ENCODE measurements at places on chromosomes 2 and 18.
A peak's percentile ranks its signal among the peaks of the same experiment; 100 is the strongest.

DNA sequence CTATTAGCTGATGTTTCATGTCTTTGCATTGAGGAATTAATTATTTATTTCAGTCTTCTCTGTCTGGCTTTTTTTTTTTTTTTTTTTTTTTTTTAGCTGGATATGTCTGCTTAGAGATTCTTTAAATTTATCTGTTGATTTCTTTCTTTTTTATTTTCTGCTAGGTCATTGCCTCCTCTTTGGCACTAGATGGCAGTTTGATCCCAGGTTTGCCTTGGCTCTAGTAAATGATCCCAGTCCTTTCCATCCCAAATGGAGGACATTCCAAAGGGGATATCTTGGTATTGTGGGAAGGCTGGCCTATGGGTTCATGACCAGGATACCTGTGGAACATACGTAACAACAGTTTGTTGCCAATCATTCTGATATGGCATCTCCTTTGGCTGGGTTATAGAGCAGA is 339.5 kb upstream of the GCFC2 start:
- no peak for DNase-seq

DNA sequence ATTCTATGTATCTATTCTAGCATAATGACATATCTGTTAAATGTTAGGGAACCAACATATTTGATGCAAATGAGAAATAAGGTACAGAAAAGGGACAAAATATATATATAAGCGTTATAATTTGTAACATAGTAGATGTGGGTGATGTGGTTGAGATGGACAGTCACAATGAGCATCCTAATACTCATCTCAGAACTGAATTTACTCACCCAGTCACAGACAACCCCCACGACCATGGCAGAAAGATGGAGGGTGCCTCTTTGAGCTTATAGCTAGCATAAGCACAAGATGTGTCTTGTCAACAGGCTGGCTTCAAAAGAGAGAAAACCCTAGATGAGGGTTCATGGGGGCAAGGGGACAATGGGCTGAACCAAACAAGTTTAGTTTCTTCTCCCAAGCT is 9.1 kb upstream of the DSG3 start:
- DNase-seq, result no peak

- DNase-seq, result no peak
Observed at GRCh38 chr2:45845566-45845965, 194.1 kb downstream of the PRKCE start.

DNA sequence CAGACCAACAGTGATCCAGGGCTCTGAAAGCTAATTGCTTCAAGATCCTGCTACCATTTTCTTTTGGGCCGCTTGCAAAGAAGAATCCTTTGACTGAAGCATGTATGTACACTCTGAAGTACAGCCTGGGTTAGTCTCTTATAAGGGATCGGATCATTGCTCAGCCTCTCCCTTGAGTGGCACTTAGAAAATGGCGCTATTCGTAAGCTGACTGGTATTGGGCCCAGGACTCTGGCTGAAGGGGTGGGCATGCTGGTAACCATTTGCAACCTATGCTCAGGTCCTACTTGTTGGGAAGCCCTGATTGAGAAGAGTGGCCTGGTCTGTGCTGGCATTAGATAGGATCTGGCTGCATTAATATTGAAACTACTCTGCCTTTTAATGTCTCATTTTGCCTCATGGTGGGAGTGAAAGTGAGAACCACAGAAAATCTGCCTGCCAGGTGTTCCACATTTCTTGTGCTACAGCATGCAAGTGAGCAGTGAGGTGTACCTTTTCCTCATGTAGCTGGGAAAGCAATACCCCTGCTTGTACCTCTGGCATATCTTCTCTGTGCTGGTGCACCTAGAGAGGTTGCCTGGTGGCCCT is 661 bp upstream of the MGAT5 start:
- no peak for DNase-seq

DNA sequence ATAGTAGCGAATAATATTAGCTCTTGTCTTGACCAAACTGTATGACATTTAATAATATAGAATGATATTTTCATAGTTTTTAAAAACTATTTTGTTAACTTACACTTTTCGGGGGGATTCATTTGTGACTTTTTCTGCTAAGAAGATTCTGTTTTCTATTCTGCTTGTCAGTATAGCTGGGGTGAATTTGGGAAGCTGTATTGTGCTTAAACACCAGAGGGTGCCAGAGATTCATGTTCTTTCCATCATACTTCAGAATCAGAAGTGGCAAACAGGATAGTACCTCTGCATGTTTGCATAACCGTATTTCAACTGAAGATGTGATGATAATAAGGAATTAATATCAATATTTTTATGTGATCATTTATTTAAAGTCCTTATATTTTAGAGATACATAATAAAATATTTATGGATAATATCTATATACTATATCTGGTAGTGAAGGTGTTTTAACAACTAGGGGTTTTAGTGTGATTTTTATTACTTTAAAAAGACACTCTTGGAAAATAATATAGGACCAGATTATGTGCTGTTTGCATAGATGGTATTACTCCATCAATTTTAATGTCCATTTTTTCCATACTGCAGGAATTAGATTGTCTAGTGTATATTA is 81.0 kb downstream of the TAF4B start:
- DNase-seq, result peak; percentile 37

GRCh38 chr2:30450025-30450424 is 3.0 kb downstream of the LCLAT1 start:
- no peak for DNase-seq

GRCh38 chr18:3180325-3180724 is 39.4 kb downstream of the MYOM1 start:
- DNase-seq, result no peak

All from NCI-H1092 (cell line).